CD4-positive, alpha-beta T cell treated with Interleukin-6 for 4 hours (primary cell): ENCODE measurements at places on chromosomes 7 and 10.

DNA sequence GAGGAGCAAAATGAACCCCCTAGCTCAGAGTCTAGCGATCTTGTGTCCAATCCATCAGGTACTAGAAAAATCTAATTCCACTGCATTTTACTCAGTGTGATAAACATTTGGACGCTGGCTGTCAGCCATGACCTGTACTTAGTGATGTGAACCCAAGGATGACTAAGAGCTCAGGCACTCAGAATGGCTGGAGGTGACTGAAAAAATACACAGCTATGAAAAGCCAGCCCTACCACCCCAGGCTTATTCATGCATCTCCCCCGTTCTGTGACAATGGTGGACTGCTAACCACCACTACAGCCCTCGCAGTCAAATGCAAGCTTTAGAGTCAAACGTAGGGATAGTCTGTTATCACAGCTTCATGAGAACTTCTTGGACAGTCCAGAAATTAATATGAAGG is 14.9 kb downstream of the AFAP1L2 start:
- DNase-seq: no peak

GRCh38 chr10:118062798-118063238 is 16.1 kb upstream of the RAB11FIP2 start:
- DNase-seq: no peak

GRCh38 chr7:117493460-117493859 is 13.6 kb downstream of the CFTR start:
- DNase-seq: no peak

DNA sequence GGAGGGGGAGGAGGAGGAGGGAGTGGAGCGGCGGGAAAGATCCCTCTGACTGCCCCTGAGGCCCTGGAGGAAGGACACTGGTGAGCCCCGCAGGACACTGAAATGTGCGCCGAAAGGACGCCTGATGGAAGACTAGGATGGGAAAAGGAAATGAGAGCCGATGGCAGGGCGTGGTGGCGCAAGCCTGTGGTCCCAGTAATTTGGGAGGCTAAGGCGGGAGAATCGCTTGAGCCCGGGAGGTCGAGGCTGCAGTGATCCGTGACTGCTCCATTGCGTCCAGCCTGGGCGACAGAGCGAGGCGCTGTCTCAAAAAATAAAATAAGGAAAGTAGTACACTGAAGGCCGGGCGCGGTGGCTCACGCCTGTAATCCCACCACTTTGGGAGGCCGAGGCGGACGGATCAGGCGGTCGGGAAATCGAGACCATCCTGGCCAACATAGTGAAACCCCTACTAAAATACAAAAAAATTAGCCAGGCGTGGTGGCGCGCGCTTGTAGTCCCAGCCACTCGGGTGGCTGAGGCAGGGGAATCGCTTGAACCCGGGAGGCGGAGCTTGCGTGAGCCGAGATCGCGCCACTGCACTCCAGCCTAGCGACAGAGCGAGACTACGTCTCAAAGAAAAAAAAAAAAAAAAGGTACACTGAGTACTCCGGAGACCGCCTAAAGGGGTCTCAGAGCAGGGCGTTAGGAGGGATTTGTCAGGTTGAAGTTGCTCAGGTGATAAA is 561 bp upstream of the HNRNPF start:
- peak; percentile 71 for DNase-seq

GRCh38 chr7:105985672-105986215 is 22.7 kb downstream of the CDHR3 start:
- no peak for DNase-seq

- DNase-seq: no peak
Observed at GRCh38 chr10:124325633-124325914, 93.1 kb downstream of the OAT start.
